Hypothalamus (tissue), 51 donors: ENCODE measurements at places on chromosomes 1 and 21.
A peak's percentile ranks its signal among the peaks of the same experiment; 100 is the strongest.

GRCh38 chr1:7549277-7550161 is 221.6 kb upstream of the VAMP3 start:
- DNase-seq: no peak

- peak; percentile 32 for DNase-seq
Observed at GRCh38 chr1:234970731-234971476, 157.7 kb downstream of the TOMM20 start.

DNA sequence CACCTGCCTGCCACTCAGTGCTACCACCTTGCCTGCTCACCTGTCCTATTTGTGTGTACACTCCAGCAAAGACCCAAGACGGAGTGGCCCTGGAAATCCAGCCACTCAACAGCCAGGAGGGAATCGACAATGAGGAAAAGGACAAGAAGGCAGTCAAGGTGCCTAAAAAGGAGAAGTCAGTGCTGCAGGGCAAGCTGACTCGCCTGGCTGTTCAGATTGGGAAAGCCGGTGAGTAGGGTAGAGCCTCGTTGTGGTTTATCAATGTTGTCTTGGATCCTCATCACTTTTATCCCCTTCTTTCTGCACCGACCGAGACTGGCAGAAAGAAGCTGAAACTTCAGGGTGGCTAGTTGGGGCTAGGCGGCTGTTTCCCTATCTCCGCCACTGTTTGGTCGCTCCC is 61.4 kb upstream of the LAX1 start:
- DNase-seq: no peak

DNA sequence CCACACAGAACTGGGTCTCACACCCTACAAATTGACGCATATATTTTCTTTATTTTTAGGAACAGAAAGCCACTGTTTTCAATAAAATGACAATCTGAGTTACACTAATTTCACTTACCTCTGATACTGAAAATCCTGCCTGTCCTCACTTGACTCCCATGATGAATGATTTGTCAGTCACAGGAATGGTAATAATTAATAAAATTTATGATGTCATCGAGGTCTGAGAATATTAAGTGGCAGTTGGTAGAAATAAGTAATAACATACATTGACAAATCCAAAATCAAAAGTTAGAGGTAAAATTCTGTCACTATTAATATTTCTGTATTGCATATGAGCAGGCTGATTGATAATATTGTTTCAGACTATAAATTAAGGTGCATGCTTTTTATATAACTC is 418.7 kb upstream of the RGS18 start:
- DNase-seq: no peak

GRCh38 chr1:152774875-152775274 is at the start of gene LCE1F:
Gene LCE1F, plus strand, starts transcription at chr1:152775140. Its CDS starts 1,232 bp downstream, at chr1:152776372.
- DNase-seq: no peak

DNA sequence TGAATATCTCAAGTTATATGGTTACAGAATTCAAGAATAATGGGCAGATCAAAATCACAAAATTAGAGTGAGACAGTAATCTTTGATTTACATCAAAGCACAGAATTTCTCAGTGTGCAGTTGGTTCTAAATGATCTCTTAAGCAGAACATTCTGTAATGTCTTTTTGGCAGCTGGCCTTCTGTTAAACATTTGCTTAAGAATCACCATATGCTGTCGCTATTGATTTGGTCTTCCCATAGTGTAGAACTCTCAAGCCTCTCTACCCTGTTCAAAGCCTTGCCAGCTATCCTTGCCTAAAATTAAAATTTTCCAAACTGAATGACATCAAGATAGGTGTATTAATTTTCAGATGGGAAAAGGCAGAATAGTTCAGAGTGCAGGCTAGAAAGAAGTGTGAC is 38.9 kb upstream of the ERO1B start:
- DNase-seq: no peak

DNA sequence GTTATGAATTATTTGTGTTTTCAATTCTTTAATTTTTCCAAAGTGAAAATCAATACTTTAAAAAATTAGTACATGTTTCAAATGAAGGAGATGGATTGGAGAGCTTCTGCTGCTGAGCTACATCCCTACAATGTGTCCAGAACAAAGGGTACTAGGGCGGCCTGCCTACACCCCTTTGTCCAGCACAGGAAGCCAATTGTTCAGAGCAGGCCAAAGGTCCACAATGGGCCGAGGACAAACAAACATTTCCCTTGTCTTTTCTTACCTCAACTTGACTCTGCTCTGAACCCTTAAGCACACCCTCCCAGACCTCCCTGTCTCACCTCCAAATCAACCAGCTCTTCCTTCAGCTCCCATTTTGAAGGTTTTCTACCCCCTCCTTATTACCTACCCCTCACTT is 39.4 kb upstream of the CAMK1G start:
- DNase-seq: peak; percentile 15

DNA sequence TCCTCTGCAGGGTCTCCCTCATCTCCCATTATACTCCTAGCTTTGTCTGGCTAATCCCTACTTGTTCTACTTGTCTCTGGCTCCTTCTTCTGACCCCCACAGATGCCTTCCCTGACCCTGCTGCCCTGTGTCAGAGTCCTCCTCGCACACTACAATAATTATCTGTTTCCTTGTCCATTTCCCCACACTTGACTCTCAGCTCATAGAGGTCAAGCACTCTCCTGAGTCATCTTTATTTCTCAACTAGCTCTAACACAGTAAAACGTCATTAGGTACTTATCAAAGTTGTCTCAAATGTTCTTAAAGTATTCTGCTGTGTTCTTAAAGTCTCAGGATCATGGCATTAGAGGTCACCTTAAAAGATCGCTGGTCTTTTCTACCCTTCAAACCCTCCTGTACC is 47.1 kb downstream of the C8A start:
- no peak for DNase-seq

GRCh38 chr1:176244851-176245250 is 37.8 kb upstream of the COP1 start:
- no peak for DNase-seq

DNA sequence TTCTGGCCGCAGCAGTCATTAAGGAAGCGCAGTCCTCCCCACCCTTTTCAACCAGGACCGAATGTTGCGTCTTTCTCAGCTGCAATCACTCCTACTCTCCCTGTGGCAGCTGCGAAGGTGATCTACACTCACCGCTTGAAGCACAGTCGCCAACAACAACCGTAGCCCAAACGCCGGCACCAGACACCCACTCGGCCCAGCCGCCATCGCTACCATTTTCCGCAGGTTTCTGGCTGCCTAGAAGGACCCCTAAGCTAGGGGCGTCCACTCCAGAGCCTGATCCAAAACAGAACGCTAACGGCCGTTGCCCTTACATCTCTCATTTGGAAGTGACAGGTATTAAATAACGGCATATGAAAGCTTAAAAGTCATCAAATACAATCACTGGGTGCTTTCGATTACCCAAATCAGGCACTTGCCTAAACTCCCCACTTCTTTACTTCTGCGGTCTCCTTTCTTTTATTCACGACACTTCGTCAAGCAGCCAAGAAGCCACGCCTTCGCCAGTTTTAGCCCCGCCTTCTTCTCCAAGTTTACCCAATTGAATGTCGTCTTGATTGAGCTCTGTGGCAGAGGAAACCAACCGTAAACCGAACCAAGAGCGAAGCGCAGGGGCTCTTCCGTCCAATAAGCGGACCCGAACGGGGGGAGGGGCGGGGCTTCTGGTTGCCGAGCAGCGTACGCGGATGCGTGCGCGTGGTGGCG is at the start of gene SELENOF:
SELENOF (minus strand) TSS at position 231 of the 705 bp plus-strand sequence; CDS start at position 216, 15 bp downstream.
- DNase-seq: peak; percentile 95

DNA sequence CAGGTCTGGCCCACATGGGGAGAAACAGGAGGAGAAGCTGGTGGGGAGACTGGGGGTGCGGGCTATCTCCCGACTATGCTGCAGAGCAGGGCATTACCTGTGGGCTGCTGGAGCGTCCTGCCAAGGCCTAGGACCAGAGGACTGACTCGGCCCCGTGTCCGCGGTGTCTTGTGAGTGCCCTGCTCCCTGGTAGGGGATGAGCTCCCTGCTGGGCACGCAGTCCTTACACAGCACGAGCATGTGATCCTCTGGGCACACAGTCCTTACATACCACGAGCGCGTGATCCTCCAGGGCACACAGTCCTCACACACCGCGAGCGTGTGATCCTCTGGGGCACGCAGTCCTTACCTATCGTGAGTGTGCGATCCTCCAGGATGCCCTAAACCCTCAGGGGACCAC is 31.8 kb upstream of the CSF3R start:
- no peak for DNase-seq

DNA sequence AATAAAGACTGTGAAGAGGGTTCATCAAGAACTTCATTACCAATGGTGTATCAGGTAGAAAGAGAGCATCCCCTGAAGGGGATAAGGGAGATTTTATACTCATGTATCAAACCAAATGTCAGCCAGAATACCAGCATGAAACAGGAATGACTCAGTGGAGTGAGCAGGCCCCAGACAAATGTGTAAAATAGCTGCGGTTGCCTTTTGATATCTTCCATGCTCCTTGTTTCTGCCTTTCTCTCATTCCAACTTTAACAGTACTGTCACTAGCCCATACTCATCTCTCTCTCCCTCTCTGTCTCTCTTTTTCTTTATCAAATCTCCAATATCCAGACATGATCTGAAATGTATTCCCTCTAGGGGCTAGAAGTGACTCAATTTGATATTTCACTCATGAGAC is 47.8 kb downstream of the GPR88 start:
- no peak for DNase-seq

DNA sequence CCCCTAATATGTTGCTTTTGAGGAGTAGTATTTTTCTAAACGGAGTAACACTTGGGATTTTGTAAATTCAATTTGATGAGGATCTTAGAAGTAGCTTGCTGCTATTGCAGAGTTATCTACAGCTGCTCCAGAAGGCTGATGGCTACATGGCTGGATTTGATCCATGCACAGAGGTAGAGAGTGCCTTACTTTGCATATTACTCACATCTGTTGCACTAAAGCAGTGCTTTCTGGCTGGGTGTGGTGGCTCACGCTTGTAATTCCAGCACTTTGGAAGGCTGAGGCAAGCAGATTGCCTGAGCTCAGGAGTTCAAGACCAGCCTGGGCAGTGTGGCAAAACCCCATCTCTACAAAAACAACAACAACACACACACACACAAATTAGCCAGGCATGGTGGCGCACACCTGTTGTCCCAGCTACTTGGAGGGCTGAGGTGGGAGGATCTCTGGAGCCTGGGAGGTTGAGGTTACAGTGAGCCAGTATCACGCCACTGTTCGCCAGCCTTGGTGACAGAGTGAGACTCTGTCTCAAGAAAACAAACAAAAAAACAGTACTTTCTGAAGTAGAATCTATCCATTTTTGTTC is 24.6 kb downstream of the RALGPS2 start:
- DNase-seq: no peak

GRCh38 chr1:179380299-179380698 is 14.5 kb downstream of the AXDND1 start:
- no peak for DNase-seq

DNA sequence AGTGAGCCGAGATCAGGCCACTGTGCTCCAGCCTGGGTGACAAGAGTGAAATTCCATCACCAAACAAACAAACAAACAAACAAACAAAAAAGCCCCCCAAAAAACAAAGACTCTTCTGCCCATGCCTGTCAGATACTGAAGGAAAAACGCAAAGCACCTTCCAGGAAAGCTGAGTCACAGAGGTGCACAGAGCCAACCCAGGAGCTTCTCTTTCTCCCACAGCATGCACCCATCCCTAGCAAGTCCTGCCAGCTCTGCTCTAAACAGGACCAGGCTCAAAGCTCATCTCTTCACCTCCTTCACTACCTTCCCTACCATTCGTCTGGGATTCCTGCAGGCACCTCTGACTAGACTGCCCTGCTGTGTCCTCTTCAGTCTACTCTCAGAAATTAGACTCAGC is 46.5 kb downstream of the ETS2 start:
- DNase-seq: no peak

DNA sequence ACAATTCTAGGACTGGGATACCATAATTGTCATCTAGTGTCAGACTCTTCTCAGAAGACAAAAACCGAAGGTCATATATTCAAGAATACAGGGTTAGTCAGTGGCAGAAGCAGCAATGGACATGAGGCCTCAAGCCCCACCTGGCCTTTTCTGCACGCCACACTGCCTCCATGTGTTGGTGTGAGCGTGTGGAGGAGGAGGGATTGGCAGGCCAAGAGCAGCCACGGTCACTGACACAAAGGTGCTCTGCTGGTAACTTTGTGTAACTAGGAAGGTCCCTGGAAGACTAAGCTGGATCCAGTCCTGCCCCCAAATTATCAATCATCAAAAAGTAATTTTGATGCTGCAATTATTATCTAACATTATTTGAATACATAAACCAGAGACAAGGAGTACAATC is 34.9 kb downstream of the HSF2BP start:
- DNase-seq: no peak

DNA sequence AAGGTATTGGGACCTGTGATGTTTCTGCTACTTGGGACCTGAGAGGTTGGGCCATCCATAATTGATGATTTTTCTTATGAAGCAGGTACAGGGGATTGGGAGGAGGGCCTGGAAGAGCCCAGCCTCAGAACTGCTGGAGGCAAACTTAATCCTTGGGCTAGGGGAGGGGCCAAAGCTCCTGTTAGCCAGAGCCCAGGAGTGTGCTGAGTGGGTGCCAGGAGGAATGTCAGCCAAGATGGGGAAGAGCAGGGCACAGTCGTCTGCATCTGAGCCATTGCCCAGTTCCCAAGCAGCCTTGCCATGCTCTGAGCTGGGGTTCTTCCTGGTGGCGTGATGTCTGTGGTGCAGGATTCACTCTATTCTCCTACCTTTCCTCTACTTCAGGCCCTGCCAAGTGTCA is 5.8 kb downstream of the MAPKAPK2 start:
- DNase-seq: peak; percentile 41

- DNase-seq: no peak
Observed at GRCh38 chr1:107058245-107059032, 2.0 kb downstream of the PRMT6 start.

DNA sequence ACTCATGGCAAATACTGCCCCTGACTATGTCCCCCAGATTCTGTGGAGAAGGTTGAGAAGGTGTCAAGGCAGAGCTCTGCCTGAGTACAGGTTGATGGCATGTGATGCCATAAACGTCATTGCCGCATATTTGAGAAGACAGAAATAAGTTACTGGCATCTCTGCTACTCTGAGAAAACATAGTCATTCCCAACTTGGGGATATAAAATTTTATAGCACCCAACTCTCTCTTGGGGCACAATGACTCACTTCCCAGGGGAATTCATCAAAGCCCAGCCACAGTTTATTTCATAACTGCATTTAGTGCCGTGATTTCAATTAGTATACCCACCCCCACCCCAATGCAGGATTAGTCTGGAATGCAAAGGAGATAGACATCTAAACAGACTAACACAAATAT is 101.9 kb upstream of the TNR start:
- no peak for DNase-seq
